ENCODE measurements at places on chromosomes 6 and 20. TPM values are rescaled to one million over a fixed set of nuclear protein-coding genes. Genes with fewer than 3 reads are reported as not detected.

XKR7 gene
- not detected for total RNA-seq

GRCh38 chr6:121453191-121453590, 17.7 kb downstream of the GJA1 start:
- DNase-seq, result no peak

- DNase-seq, result no peak
Observed at GRCh38 chr20:54407459-54407858, 67.9 kb upstream of the DOK5 start.

- DNase-seq, result no peak
Observed at GRCh38 chr20:19257865-19258264, 45.4 kb downstream of the SLC24A3 start.

- DNase-seq, result peak; percentile 73
Observed at GRCh38 chr6:73695619-73696421, at the start of gene CD109. CD109 (plus strand) TSS chr6:73696203; CDS start chr6:73696216, 13 bp downstream.

DNA sequence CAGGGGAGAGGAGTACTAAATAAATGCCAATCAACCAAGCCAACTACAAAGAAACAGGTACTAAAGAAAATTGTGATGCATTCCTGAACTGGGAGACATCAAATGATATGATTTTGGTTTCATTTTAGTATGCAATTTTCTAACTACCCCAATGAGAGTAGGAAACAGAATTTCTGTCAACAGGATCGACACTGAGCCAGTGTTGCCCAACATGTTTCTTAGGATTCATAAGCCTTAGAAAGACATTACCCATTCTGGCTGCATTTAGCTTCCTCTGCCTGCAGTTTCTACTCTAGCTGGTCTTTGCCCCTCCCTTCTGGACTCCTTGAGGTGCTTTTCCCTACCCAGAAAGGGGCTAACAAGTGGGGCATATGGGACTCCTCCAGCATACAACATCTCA, 49.8 kb downstream of the KCTD20 start:
- DNase-seq, result no peak

DNA sequence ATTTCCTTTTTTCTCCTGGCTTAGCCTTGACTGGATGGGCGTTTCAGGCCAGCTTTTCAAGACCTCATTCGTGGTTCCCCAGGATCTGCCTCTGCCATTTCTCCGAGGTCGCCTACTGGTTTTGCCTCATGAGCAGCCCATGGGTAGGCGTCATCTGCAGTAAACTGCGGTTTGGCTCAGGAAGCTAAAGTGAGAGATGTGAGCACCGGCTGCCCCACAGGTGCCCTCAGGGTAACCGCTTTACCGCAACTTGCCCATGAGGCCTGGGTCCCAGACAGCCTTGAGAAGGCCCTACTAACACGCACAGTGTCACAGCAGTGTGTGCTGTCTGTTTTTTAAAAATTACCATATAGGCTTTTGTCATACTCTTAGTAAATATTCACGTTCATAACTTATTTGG, 53.4 kb upstream of the TBXT start:
- no peak for DNase-seq

AGPAT4 gene
- 3.8 TPM for total RNA-seq

DNA sequence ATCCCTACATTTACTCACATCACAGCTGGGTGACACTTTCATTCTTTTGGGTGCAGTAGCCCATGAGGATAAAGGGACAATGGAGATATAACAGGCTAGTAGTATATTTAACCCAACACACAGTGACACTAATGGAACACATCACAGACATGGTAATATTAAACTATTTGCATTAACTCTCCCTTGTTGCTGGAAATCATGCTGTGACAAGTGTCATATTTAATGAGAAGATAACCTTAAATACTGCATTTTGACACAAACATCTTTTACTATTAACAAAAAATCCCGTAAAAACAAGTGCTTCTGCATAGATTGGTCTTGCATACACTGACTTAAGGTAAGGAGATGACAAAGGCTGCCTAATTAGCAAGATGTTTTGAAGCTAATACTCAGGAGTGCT, 45.5 kb downstream of the CNR1 start:
- DNase-seq, result no peak

KCNK15 gene
- total RNA-seq, result not detected

GRCh38 chr6:69232911-69233448, 563.8 kb downstream of the LMBRD1 start:
- peak; percentile 55 for DNase-seq

GRCh38 chr6:109224107-109224875, 129.0 kb downstream of the CEP57L1 start:
- no peak for DNase-seq

- no peak for DNase-seq
Observed at GRCh38 chr20:47749339-47749738, 35.9 kb downstream of the SULF2 start.

BPIFB1 gene
- not detected for total RNA-seq

ARMH2 gene
- not detected for total RNA-seq

DNA sequence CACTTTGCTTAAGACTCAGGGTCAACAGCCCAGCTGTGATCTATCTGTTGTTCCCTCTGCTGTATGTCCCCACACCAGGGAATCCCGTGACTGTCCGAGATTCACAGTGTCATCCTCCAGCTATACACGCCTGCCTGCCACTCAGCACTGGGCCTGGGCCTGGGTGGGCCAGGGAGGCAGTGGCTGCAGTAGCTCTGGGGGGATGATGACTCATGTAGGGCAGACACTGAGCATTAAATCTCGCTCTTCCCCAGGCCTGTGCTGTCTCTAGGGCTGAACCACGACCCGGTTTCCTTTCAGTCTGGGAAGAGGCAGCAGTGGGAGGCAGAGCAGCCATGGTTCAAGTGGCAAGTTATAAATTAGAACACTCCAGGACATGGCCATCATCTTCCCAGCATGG, 173.9 kb downstream of the LRFN2 start:
- no peak for DNase-seq

RBM39 gene
- total RNA-seq, result 166 TPM

SAMD5 gene
- total RNA-seq, result 2.2 TPM

SCUBE3 gene
- total RNA-seq, result 21.1 TPM

GRCh38 chr20:23415959-23416583, 5.2 kb downstream of the NAPB start:
- no peak for DNase-seq

- DNase-seq, result no peak
Observed at GRCh38 chr20:50717974-50718761, 13.2 kb upstream of the PARD6B start.

DNA sequence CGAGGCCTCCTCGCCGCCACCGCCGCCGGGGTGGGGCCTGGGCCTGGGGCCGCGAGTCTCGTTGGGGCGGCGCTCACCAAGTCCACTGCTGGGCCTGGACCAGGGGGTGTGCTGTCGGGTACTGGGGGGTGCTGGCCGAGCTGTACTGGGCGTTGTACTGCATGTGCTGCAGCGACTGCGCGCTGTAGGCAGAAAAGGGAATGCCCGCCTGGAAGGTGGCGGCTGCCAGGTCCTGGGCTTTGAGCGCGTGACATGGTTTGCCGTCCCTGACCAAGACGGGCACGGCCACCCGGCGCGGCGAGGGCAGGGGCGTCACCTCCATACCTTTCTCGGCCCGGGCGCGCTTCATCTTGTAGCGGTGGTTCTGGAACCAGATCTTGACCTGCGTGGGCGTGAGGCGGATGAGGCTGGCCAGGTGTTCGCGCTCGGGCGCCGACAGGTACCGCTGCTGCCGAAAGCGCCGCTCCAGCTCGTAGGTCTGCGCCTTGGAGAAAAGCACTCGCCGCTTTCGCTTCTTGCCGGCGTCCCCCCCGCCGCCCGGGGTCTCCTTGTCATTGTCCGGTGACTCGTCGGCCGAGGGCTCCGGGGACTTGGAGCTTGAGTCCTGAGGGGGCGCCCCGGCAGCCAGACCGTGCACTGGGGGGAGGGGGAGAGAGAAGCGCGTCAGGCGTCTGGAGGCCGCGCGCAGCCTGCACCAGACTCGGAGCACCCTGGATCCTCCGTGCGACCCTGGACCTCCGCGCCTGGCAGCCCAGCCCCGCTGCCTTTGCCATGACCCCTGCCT, 1.8 kb downstream of the NKX2-2 start:
- DNase-seq, result no peak

OR12D3 gene
- total RNA-seq, result not detected

- DNase-seq, result no peak
Observed at GRCh38 chr20:24227600-24227999, 239.0 kb upstream of the GGTLC1 start.

DNA sequence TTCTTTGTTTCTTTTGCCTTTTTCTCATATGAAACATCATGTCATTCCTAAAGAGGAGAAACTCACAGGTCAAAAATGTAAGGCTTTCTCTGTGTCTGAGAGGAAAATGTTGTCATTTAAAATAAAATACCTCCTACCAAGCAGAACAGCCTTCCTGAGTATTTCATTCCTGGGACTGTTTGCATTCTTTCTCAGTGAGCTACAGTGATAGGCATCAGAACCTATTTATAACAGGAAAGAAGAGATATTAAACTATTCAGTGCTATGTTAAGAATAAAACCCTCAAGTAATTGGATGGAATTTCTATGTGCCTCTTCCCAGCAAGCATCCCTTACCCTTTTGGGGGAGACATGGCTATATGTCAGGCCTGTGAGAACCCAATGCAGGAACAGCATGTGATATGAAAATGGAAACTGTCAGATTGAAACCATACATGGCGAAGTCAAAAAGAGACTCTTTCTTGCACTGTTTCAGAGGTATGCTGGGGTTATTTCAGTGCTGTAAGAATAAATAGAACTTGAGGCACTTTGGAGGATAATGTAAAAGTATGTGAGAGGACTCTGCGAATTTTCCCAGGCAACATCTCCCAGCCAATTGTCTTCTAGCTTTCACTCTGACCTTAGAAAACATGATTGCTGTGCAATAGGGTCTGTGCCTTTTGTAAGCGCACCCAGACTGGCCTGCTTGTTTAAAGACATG, 133.8 kb upstream of the CCN2 start:
- DNase-seq, result peak; percentile 99
